ENCODE measurements at places on chromosomes 7 and 10.

DNA sequence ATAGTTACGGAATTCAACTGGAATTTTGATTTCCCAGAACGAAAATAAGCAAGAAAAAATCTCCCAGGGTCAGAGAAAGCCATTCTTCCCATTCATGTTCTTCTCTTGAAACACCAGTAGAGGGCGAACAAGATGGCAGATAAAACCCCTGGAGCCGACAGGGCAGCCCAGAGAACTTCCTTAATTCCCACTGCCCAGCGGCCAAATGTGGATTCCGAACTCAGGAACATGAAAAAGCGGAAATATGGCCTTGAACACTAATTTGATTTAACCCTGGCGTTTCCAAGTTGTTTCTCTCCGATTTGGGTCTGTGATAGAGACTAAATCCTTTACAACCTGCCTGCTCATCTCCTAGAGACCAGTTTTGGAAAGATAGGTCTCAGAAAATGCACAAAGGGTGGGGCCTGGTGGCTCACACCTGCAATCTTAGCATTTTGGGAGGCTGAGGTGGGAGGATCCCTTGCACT lies 100.7 kb upstream of the WAC start:
- peak; percentile 79 for DNase-seq

DNA sequence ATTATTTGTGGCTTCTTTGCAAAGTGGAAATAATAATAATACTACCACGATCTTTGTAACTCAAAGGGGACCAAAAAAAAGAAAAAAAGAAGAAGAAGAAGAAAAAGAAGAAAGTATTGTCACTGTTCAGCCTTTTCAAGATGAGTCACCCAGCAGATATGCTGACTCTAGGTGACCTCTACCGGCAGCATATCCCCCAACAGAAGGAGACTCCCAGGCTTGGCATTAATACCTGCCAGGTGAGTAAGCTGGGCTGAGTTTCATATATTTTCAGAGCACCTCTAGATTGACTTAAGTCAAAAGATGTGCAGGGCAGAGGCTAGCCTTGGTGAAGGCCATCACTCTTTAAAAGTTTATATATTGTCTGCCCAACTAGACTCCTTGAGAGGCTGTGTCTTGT lies 30.4 kb upstream of the GPR26 start:
- no peak for DNase-seq

DNA sequence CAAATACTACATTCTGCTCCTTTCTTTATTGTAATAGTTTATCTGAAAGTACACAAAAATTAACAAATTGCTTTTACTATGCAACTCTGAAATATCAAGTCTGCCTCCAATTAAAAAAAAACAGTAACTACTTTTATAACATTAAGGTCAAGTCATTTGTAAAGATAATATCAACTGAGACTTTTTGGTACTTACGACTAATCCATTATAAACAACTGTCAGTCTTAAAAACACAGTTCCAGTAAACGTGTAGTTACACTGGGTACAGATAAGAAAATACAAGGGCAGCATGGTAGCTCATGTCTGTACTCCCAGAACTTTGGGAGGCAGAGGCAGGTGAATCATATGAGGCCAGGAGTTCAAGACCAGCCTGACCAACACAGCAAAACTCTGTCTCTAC lies 32.2 kb downstream of the FAM204A start:
- DNase-seq, result no peak

DNA sequence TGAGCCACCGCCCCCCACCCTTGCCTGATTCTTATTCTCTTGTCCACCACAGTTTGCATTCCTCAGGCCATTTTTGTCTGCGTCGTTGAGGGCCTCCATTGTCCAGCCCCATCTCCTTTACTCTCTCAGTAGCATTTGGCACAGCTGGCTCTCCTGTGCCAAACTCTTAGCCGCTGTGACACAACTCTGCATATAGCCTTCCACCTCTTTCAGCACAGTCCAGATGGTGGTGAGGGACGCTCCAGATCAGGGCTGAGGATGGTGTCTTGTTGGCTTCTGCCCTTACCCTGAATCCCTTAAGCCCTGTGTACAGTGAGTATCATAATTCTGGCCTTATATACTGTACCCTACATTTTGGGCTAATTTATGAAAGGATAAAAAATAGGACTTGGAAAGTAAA lies 45.6 kb downstream of the BMPR1A start:
- no peak for DNase-seq

DNA sequence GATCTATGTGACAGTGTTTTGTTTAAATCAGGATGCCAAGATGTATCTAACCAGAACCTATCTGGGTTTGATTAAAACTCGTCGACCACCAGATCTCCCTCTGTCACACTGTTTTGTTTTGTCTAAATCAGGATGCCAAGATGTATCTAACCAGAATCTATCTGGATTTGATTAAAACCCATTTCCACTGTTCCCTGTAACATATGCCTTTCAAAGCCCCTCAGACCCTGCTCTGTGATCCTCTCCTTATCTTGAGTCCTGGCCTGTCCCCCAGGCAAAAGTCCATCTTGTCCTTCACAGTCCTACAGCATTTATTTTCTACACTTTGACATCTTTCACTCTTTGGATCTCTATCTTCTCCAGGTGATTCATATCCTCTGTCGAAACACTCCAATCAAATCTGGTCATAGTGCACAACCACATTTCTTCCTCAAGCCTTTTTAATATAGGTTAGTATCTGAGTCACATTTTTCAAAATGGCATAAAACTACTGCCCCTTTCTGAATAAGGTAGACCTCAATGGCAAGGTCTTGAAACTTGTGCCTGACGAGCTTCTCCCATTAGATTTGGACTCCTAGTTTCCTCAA lies 32.5 kb downstream of the ERLIN1 start:
- no peak for DNase-seq
